ENCODE measurements at places on chromosomes 4 and X. TPM values are rescaled to one million over a fixed set of nuclear protein-coding genes. Genes with fewer than 3 reads are reported as not detected.

DNA sequence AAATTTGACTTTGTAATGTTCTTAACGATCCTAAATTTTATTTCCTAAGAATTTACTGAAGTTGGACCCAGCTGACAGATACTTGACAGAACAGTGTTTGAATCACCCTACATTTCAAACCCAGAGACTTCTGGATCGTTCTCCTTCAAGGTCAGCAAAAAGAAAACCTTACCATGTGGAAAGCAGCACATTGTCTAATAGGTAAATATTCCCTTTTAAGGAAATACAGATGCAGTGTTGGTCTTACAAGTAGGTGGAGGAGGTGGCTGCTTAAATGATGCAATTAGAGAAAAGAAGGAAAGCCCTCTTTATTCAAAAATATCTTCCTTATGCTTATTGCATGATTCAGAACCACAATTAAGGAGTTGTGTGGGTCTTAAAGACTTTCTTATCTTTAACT is 73.5 kb downstream of the RS1 start:
- no peak for DNase-seq

PPP4R3C gene
- not detected for total RNA-seq

- DNase-seq, result no peak
These were observed 63.4 kb downstream of the CLDN34 start for GRCh38 chrX:10030570-10030969.

DNA sequence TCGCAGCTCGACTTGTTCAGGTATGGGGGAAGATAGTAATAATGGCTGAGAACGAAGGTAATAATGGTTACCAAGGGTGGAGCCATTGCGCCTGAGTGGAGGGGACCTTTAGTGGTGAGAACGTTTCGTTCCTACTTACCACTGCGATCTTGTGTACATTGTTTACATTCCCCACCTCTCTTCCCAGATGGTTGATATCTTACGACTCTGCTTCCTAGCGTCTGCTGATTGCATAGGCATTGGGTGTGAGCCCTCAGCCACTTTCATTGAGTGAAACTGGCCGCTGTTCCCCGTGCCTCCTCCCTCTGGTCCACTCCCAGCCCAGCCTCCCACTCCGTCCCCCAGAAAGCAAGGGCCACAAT is 850 bp downstream of the IGBP1 start:
- DNase-seq, result no peak

DNA sequence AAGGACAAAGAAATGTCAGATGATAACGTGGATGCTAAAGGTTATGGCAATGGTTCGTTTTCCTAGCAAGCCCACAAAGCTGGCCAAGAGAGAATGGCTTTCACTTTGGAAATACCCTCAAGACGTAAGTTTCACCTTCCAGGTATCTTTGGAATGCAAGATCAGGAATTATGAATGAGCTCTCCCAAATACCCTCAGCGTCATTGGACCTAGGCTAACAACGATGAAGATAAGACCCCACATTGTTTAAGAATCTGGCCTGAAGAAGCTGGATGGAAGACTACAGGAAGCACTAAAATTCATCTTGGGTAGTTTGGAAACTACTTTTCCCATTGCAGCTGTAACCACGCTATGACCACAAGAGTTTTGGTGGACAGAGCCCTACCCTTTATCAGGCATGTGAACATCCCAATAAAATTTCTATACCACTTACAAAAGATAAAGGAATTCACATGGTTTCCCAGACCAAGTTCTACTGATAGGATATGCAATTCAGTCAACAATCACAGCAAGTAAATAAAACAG is 111.9 kb downstream of the KDR start:
- DNase-seq, result no peak

GRCh38 chrX:115912372-115912897 is 258.1 kb upstream of the AGTR2 start:
- no peak for DNase-seq

DNA sequence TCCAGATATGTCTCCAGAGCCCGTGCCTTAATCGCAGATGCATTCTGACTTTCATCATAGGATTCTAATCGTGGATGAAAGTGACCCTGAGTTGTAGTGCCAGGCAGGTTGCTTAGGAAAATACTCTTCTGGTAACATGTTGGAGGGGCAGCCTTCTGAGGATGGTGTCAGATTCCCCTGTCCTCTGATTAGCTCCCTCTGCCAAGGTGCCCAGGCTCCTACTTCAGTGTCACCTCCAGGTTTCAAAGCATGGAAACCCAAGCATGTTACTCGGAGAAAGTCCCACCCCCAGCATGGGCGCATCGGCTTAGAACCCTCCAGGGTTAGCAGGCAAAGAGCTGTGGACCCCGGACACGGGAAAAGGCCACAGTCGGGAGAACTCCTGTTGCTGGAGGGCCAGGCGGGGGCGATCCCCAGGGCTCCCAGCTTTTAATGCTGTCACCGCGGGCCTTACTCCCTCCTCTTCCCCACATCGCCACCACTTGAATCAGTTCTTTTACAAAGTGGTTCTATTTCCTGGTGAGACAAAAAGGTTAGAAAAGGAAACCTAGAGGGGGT is 44.5 kb downstream of the TRIM2 start:
- peak; percentile 19 for DNase-seq

- DNase-seq, result no peak
These were observed 102.0 kb downstream of the FNIP2 start for GRCh38 chr4:158870626-158871334.

DNA sequence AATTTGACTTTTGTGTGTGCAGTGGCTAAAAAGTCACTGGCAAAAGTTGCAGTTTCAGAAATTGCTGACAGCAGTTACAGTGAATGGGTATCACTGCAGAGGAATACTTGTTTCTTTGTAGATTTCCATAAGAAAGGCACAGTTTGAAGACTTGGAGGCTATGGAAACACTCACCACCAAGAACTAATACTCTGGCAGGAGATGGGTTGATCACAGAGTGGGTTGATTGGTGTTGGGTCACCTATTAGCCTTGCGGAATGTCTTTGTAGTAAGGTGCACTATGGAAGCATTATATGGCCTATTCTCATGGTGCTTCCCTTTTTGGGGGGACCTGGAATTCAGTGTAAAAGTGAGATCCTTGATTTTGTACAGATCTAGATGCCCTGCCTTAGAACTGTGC is 502.8 kb downstream of the CFAP47 start:
- no peak for DNase-seq

DNA sequence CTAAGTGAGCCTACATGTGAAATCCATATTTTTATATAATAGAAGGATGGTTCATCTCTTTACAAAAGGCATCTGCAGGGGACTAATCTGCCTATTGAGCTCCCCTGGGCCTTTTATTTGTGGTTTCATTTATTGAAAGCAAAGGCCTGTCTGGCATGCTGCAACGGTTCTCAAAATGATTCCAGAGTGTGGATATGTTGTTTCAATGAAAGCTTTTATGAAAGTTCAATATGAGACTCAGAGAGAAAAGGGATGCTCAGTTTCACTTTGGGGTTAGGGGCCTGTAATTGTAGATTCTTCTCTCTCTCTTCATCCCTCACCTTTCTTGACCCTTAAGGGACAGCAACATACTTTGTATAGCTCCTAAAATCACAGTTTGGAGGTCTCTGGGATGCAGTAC is 204.2 kb upstream of the CASK start:
- DNase-seq, result no peak

SHISA3 gene
- 9.2 TPM for total RNA-seq

WWC2 gene
- 30.6 TPM for total RNA-seq

AKAP14 gene
- not detected for total RNA-seq
